Activated T-helper 2 cell treated with anti-CD3 and anti-CD28 coated beads, Interferon-gamma antibody, Interleukin-2, Interleukin-4, amounts not matched to agents 10 μg/mL and 5 μg/mL and 100 μg/mL, durations not matched to agents 14 hours and 24 hours and 36 hours (primary cell): ENCODE measurements at places on chromosomes 16 and 17. TPM values are rescaled to one million over a fixed set of nuclear protein-coding genes. Genes with fewer than 3 reads are reported as not detected.
A peak's percentile ranks its signal among the peaks of the same experiment; 100 is the strongest.

The SHCBP1 gene
- total RNA-seq = 45.6 and 46.9 TPM in 2 replicates

The GAST gene
- total RNA-seq = not detected in 2 replicates

The PPL gene
- not detected in 2 replicates for total RNA-seq

The SALL1 gene
- total RNA-seq = not detected in 2 replicates

The ARHGDIG gene
- total RNA-seq = 0.82 TPM in 1 of 2 replicates, not detected in the other

The ALOX12 gene
- not detected in 2 replicates for total RNA-seq

The FLOT2 gene
- total RNA-seq = 136 and 143 TPM in 2 replicates

The EIF1 gene
- 779 and 785 TPM in 2 replicates for total RNA-seq

The MYOCD gene
- not detected in 2 replicates for total RNA-seq

The CAPNS2 gene
- total RNA-seq = not detected in 2 replicates

The KRT15 gene
- not detected in 2 replicates for total RNA-seq

DNA sequence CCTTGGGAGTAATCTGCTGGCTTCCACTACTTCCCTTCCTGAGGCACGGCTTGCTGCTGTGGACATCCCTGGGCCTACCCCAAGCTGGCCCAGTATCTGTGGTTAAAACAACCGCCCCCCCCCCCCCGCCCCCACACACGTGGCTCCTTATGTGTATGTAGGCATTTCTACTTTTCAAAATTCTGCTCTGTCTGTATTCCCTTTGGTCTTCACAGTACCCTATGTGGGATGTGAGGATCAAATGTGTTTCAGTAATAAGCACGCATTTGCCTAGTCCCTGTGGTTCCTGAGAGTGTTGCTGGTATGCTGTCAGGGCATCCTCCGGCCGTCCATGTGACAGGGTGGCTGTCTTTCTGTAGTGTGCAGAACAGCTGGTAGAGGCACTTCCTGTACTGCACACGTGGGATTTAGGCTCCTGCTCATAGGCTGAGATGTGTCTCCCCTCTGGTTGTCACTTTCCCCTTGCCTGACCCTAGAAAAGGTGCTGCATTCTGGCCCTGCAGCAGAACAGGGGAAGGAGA is 2.2 kb downstream of the NT5M start:
- peak overlapping the region; percentile 92 for H3K27ac ChIP-seq
- peaks cover 31% of the 10 kb centered on the region for H3K4me1 ChIP-seq
- DNase-seq = peak; percentile 59
- H3K4me3 ChIP-seq = peak overlapping the region; percentile 85

- H3K36me3 ChIP-seq = no peaks in the 10 kb centered on the region
- H3K4me1 ChIP-seq = no peaks in the 10 kb centered on the region
- H3K4me3 ChIP-seq = no peak overlapping the region
- H3K27me3 ChIP-seq = no peaks in the 10 kb centered on the region
- no peak for DNase-seq
- H3K27ac ChIP-seq = no peak overlapping the region
Observed at GRCh38 chr16:1117176-1117900, 21.3 kb upstream of the C1QTNF8 start.

- H3K4me3 ChIP-seq = no peak overlapping the region
- H3K4me1 ChIP-seq = peaks cover 31% of the 10 kb centered on the region
- no peak for DNase-seq
Observed at GRCh38 chr17:27242951-27243350, 51.0 kb upstream of the WSB1 start.

DNA sequence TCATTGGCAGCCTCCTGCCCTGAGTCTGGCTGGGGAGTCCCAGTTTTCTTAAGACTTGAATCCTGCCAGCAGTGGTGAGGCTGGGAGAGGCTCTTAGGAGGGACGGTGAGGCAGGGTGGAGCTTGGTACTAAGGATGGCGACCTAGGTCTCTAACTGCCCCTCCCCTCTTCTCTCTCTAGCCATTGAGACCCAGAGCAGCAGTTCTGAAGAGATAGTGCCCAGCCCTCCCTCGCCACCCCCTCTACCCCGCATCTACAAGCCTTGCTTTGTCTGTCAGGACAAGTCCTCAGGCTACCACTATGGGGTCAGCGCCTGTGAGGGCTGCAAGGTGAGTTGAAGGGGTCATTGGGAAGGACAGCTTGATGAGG is 16.4 kb downstream of the GJD3 start:
- H3K27me3 ChIP-seq = no peaks in the 10 kb centered on the region
- no peak overlapping the region for H3K27ac ChIP-seq
- H3K4me3 ChIP-seq = no peak overlapping the region
- H3K36me3 ChIP-seq = peaks cover 43% of the 10 kb centered on the region
- no peak for DNase-seq

DNA sequence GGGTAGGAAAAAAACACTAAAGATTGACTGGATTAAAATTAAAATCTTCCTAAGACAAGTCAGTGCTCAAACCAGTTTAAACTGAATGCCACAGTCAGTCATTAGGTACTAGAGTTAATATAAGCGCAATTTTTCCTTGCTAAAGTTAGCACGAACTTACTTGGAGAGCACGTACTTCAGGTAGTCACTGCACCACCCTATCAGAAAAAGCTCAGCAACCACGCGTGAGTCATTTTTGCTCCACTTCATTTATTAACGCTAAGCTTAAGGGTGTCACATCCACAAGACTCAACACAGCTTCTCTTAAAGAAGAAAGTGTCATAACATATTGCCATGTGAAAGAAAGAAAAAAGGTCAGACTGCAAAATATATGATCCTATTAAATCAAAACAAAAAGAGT is 53.1 kb downstream of the TEX2 start:
- H3K27me3 ChIP-seq = no peaks in the 10 kb centered on the region
- no peak overlapping the region for H3K27ac ChIP-seq
- no peak for DNase-seq
- H3K4me1 ChIP-seq = peaks cover 13% of the 10 kb centered on the region

DNA sequence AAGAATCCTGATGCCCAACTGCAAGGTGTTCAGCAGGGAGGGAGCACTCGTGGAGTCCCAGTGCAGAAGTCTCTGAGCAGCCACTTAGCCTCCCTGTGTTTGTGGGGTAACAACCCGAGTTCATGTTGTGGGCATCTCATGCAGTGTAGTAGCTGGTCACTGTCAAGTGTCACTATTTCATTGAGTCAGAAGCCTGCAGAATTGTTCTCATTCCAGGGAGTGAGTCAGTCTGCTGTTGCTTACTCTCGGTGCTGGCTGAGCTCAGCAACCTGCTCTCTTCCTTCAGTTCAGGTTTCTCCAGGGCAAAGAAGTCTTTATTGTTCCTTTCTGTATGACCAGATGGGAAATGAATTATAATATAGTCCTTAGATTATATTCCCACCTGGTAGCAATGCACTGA is 24.1 kb downstream of the HMOX2 start:
- no peak overlapping the region for H3K4me3 ChIP-seq
- H3K36me3 ChIP-seq = peaks cover 20% of the 10 kb centered on the region
- no peak for DNase-seq
- H3K4me1 ChIP-seq = peaks cover 50% of the 10 kb centered on the region

- peaks cover 33% of the 10 kb centered on the region for H3K36me3 ChIP-seq
- peaks cover 18% of the 10 kb centered on the region for H3K27me3 ChIP-seq
- peak; percentile 79 for DNase-seq
- H3K4me1 ChIP-seq = peaks cover 57% of the 10 kb centered on the region
- peak overlapping the region; percentile 92 for H3K27ac ChIP-seq
- peak overlapping the region; percentile 87 for H3K4me3 ChIP-seq
Observed at GRCh38 chr17:14302431-14303099, 1.7 kb downstream of the HS3ST3B1 start.

GRCh38 chr17:80426671-80427326 is 11.8 kb downstream of the ENDOV start:
- H3K36me3 ChIP-seq = no peaks in the 10 kb centered on the region
- H3K27ac ChIP-seq = no peak overlapping the region
- no peaks in the 10 kb centered on the region for H3K27me3 ChIP-seq
- H3K4me1 ChIP-seq = peaks cover 10% of the 10 kb centered on the region
- H3K4me3 ChIP-seq = no peak overlapping the region

DNA sequence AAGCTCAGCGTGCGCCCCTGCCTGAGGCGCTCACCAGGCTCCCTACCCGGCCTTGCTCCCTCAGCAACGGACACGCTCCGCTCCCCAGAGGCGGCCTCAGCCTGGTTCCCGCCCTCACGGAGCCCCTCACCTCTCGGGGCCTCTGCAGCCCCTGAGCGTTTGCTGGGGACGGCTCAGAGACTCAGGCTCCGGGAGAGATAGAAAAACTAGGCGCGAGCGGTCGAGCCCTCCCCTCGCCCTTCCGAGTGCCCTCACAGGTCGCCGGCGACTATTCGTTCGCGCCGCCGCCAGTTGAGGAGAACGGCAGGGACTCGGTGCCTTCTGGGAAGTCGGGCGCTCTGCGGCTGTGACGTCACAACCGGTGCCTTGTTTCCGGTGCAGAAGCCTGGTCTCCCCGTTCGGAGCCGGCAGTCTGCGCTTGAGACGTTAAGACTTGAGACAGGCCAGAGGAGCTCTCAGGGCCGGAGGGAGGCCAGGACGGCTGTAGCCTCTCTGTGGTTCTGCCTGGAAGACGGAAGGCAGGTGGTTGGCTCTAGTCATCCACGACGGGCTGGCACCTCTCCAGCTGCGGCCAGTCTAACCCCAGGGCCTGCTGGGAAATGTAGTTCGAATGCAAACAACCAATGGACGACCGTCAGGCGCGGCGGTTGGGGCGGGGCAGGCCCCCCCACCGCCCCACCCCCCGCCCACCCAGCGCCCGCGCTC is at the start of gene ZNF200:
TSS of gene ZNF200 (minus strand) at position 302 of the 705 bp plus-strand sequence. CDS start 1,403 bp downstream, outside the sequence.
- H3K27ac ChIP-seq = peak within 1 kb of the TSS; percentile 91
- peak; percentile 91 for DNase-seq
- peaks cover 15% of the 10 kb centered on the region for H3K4me1 ChIP-seq

- H3K27ac ChIP-seq = no peak overlapping the region
- H3K27me3 ChIP-seq = no peaks in the 10 kb centered on the region
- no peak overlapping the region for H3K4me3 ChIP-seq
- H3K4me1 ChIP-seq = peaks cover 3% of the 10 kb centered on the region
- no peak for DNase-seq
- H3K36me3 ChIP-seq = peaks cover 24% of the 10 kb centered on the region
Observed at GRCh38 chr17:42141382-42141781, 13.4 kb downstream of the RAB5C start.

- no peak for DNase-seq
- peaks cover 24% of the 10 kb centered on the region for H3K4me1 ChIP-seq
- H3K36me3 ChIP-seq = no peaks in the 10 kb centered on the region
- H3K27me3 ChIP-seq = peaks cover 12% of the 10 kb centered on the region
- no peak overlapping the region for H3K4me3 ChIP-seq
- H3K27ac ChIP-seq = no peak overlapping the region
Observed at GRCh38 chr16:55503726-55504550, 4.9 kb upstream of the LPCAT2 start.
